ENCODE measurements at places on chromosomes 11 and 22.

DNA sequence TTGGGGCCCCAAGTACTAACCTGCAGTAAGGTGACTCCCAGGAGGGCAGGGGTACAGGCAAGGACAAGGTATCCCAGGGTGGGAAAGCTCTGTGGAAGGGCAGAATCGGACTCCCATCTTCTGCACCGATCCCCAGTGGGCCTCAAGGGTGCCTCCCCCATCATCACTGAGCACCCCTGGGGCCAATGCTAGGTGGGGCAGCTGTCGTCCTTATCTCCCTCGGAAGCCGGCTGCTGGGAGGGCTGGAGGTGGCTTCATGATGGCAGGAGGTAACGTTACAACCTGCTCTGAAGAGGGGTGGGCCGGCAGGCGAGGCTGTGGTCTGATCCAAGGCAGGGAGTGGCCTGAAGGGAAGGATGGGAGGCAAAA is 87.6 kb upstream of the LINC01488 start:
- no peaks in the 10 kb centered on the region for H3K27me3 ChIP-seq
- no peak overlapping the region for H3K27ac ChIP-seq
- H3K36me3 ChIP-seq = no peaks in the 10 kb centered on the region
- H3K4me1 ChIP-seq = no peaks in the 10 kb centered on the region
- no peak overlapping the region for H3K4me3 ChIP-seq

- no peaks in the 10 kb centered on the region for H3K36me3 ChIP-seq
- DNase-seq = no peak
- H3K27me3 ChIP-seq = no peaks in the 10 kb centered on the region
- no peak overlapping the region for H3K27ac ChIP-seq
- H3K4me3 ChIP-seq = no peak overlapping the region
- no peaks in the 10 kb centered on the region for H3K4me1 ChIP-seq
Measured at GRCh38 chr22:30892286-30892685, 76.3 kb downstream of the MORC2 start.

GRCh38 chr11:102620179-102620578 is 5.0 kb downstream of the MMP20 start:
- H3K27ac ChIP-seq = no peak overlapping the region
- H3K27me3 ChIP-seq = no peaks in the 10 kb centered on the region
- no peak overlapping the region for H3K4me3 ChIP-seq

GRCh38 chr22:29121124-29121523 is 48.3 kb downstream of the KREMEN1 start:
- DNase-seq = no peak
- no peaks in the 10 kb centered on the region for H3K27me3 ChIP-seq
- H3K36me3 ChIP-seq = no peaks in the 10 kb centered on the region
- no peak overlapping the region for H3K27ac ChIP-seq
- H3K4me3 ChIP-seq = no peak overlapping the region

DNA sequence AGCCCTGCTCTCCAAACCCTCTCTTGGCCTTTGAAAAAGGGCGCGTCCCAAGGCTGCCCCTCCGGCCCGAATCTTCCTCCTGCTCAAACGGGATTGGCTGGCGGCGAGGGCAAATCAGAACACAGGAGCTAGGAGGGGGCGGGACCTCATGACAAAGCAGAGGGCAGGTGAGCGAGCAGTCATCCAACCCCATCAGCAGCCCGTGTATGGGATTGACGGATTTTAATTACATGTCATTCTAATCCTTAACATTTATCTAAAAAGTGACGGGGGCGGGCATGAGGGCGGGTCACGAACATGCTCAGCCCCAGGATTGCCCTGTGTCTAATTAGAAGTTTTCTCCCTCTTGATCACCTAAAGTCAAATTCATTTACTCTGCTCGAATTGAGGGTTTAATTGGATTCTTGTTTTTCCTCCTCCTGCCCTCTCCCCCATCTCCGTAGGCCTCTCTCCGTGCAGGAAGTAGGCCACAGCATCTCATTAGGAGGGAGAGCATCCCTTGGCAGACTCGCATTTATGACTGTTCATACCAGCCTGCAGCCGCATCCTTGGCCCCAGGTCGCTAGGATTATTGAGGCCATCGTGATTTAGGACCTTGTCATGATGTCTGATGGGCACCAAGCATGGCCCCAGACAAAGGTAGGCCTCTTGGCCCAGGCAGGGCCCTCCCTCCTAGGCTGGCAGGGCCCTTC is 147.1 kb downstream of the CHST1 start:
- H3K36me3 ChIP-seq = no peaks in the 10 kb centered on the region
- H3K4me3 ChIP-seq = no peak overlapping the region
- H3K27ac ChIP-seq = no peak overlapping the region
- DNase-seq = no peak
- no peaks in the 10 kb centered on the region for H3K4me1 ChIP-seq
- H3K27me3 ChIP-seq = no peaks in the 10 kb centered on the region

DNA sequence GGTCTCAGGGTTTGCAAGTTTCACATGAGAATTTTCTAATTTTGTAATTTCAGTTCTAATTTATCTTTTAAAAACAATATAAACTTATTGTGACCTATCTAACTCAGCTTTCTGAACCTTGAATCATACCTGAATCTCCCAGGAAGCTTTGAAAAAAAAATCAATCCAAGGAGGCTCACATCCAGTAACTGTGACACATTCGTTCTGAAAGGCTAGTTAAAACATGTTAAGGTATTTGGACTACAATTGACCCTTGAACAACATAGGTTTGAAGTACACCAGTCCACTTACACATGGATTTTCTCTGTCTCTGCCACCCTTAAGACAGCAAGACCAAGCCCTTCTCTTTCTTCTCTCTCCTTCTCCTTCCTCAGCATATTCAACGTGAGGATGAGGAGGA is 40.0 kb downstream of the DDI1 start:
- H3K27ac ChIP-seq = no peak overlapping the region
- DNase-seq = no peak
- no peaks in the 10 kb centered on the region for H3K36me3 ChIP-seq
- no peaks in the 10 kb centered on the region for H3K27me3 ChIP-seq
- no peaks in the 10 kb centered on the region for H3K4me1 ChIP-seq

- H3K4me1 ChIP-seq = no peaks in the 10 kb centered on the region
- DNase-seq = peak; percentile 45
- H3K4me3 ChIP-seq = peak overlapping the region; percentile 5
- no peaks in the 10 kb centered on the region for H3K36me3 ChIP-seq
- no peak overlapping the region for H3K27ac ChIP-seq
Measured at GRCh38 chr11:61777234-61778090, 14.9 kb downstream of the TMEM258 start.

GRCh38 chr11:13970986-13971385 is 8.5 kb downstream of the SPON1 start:
- peaks cover 6% of the 10 kb centered on the region for H3K4me1 ChIP-seq
- no peaks in the 10 kb centered on the region for H3K36me3 ChIP-seq
- peak; percentile 81 for DNase-seq
- H3K27ac ChIP-seq = no peak overlapping the region
- no peaks in the 10 kb centered on the region for H3K27me3 ChIP-seq
- no peak overlapping the region for H3K4me3 ChIP-seq

DNA sequence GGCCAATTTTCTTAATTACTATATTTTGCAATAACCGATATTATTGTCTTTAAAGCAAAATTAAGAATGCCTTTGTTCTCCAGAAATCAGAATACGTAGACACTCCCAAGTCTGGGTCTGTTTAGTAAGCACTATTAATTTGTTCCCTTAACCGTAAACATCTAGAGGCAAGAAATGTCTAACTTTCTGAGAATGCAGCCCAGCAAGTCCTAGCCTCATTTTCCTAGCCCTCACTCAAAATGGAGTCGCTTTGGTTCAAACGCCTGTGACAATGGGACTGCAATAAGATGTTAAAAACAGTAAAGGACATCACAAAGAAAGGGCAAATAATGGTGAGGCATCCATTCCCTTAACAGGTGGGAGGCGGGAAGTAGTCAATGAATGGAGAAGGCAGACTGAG is 280.7 kb downstream of the DLG2 start:
- no peak for DNase-seq
- H3K4me1 ChIP-seq = no peaks in the 10 kb centered on the region
- no peaks in the 10 kb centered on the region for H3K36me3 ChIP-seq
- H3K27ac ChIP-seq = no peak overlapping the region

- H3K4me3 ChIP-seq = no peak overlapping the region
- no peaks in the 10 kb centered on the region for H3K4me1 ChIP-seq
- H3K36me3 ChIP-seq = no peaks in the 10 kb centered on the region
- no peak overlapping the region for H3K27ac ChIP-seq
Measured at GRCh38 chr11:123640677-123641494, 13.5 kb downstream of the SCN3B start.

GRCh38 chr22:17570851-17571631 is 7.7 kb downstream of the SLC25A18 start:
- DNase-seq = peak; percentile 30
- no peak overlapping the region for H3K4me3 ChIP-seq
- no peaks in the 10 kb centered on the region for H3K4me1 ChIP-seq
- H3K36me3 ChIP-seq = no peaks in the 10 kb centered on the region
- H3K27ac ChIP-seq = peak overlapping the region; percentile 37

- no peaks in the 10 kb centered on the region for H3K27me3 ChIP-seq
- no peak overlapping the region for H3K4me3 ChIP-seq
- DNase-seq = no peak
- no peak overlapping the region for H3K27ac ChIP-seq
- H3K4me1 ChIP-seq = no peaks in the 10 kb centered on the region
Measured at GRCh38 chr11:86145439-86146156, 76.7 kb upstream of the PICALM start.

DNA sequence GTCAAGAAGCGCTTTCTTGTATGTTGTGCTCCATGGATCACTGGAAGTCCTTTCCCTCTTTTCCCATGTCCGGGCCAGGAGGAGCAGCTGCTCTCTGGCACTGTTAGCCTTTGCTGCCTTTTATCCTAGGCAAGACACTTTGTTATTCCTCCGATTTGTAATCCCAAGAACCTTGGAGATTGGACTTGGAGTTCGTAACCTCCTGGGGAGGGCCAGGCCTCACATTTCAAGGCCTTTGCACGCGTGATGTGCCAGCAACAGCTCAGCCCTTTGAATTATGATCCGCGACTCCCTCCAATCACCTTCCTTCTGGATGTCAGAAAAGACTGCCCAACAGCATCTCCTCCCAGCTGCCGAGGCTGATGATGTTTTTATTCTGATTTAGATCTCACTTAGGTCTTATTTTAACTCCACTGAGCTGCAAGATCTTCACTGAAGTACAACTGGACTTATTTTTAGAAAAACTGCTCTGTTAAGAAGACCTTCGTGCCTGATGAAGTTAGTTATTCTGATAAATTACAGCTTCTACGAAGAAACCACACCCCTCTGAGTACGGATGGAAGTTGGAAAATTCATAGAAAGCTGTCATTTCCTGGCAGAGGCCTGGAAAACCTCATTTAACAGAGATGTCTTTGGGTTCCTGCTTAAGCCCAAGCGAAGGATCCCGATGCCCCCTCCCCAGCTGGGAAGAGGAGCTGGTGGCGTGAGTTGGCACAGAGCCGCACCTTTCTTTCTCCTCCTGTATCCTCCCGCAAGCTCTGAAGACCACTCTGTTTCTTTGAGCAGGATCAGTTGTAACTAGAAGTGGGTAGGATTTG is 62.4 kb downstream of the PARVB start:
- H3K27me3 ChIP-seq = no peaks in the 10 kb centered on the region
- no peak overlapping the region for H3K4me3 ChIP-seq
- no peaks in the 10 kb centered on the region for H3K36me3 ChIP-seq
- H3K27ac ChIP-seq = no peak overlapping the region

DNA sequence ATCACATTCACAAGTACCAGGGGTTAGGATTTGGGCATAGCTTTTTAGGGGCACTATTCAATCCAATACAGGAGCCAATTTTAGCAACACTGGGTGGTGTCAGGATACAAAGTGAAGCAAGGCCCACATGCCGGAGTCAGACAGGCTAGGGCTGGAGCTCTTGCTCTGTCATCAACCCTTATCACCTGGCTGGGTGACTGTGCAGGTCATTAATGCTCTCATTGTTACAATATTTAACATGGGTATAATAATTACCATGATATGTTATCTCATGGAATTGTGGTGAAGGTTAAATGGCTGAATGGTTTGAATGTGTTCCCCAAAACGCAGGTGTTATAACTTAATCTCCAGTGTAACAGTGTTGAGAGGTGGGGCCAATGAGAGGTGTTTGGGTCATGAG is 143.3 kb upstream of the THY1 start:
- no peaks in the 10 kb centered on the region for H3K4me1 ChIP-seq
- no peak overlapping the region for H3K4me3 ChIP-seq
- H3K36me3 ChIP-seq = no peaks in the 10 kb centered on the region
- H3K27ac ChIP-seq = no peak overlapping the region
- no peak for DNase-seq
- no peaks in the 10 kb centered on the region for H3K27me3 ChIP-seq

- H3K36me3 ChIP-seq = no peaks in the 10 kb centered on the region
- peak overlapping the region; percentile 67 for H3K27ac ChIP-seq
- peak; percentile 77 for DNase-seq
- no peaks in the 10 kb centered on the region for H3K27me3 ChIP-seq
Measured at GRCh38 chr22:33853200-33854097, 66.8 kb downstream of the LARGE1 start.

DNA sequence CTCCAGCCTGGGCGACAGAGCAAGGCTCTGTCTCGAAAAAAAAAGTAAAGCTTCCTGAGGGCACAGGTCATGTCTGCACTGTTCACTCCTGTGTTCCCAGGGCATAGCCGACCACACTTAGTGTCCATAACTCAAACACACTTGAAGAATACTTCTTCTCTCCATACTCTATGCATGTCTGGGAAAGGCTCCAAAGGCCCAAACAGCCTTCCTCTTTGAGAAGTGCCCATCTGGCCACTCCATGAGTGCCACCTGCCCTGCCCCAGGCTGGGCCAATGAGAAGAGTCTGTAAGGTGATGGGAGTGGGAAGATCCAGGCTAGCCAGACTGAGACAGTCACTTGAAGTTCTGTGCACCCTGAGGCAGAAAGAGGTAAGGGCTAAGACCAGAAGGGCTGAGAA is 24.7 kb downstream of the DGCR2 start:
- no peak overlapping the region for H3K27ac ChIP-seq
- H3K4me3 ChIP-seq = no peak overlapping the region
- H3K4me1 ChIP-seq = no peaks in the 10 kb centered on the region
- DNase-seq = no peak
- H3K36me3 ChIP-seq = no peaks in the 10 kb centered on the region

GRCh38 chr22:41757502-41757901 is 43.0 kb upstream of the CCDC134 start:
- H3K4me3 ChIP-seq = no peak overlapping the region
- no peaks in the 10 kb centered on the region for H3K27me3 ChIP-seq
- H3K27ac ChIP-seq = no peak overlapping the region
- H3K4me1 ChIP-seq = no peaks in the 10 kb centered on the region
- H3K36me3 ChIP-seq = no peaks in the 10 kb centered on the region

- no peak overlapping the region for H3K4me3 ChIP-seq
- no peaks in the 10 kb centered on the region for H3K27me3 ChIP-seq
- no peak overlapping the region for H3K27ac ChIP-seq
- H3K36me3 ChIP-seq = no peaks in the 10 kb centered on the region
Measured at GRCh38 chr11:16040151-16040550, 316.2 kb downstream of the SOX6 start.

- no peaks in the 10 kb centered on the region for H3K36me3 ChIP-seq
- H3K4me1 ChIP-seq = no peaks in the 10 kb centered on the region
- H3K27ac ChIP-seq = no peak overlapping the region
- no peaks in the 10 kb centered on the region for H3K27me3 ChIP-seq
Measured at GRCh38 chr11:125348141-125348651, 147.9 kb downstream of the FEZ1 start.
